ENCODE measurements at places on chromosomes 7 and 10. TPM values are rescaled to one million over a fixed set of nuclear protein-coding genes. Genes with fewer than 3 reads are reported as not detected.
A peak's percentile ranks its signal among the peaks of the same experiment; 100 is the strongest.

- H3K4me1 ChIP-seq = no peaks in the 10 kb centered on the region
- no peak overlapping the region for H3K4me3 ChIP-seq
- peaks cover 7% of the 10 kb centered on the region for H3K27me3 ChIP-seq
- no peak for DNase-seq
Measured at GRCh38 chr7:155188357-155188756, 109.3 kb upstream of the INSIG1 start.

DNA sequence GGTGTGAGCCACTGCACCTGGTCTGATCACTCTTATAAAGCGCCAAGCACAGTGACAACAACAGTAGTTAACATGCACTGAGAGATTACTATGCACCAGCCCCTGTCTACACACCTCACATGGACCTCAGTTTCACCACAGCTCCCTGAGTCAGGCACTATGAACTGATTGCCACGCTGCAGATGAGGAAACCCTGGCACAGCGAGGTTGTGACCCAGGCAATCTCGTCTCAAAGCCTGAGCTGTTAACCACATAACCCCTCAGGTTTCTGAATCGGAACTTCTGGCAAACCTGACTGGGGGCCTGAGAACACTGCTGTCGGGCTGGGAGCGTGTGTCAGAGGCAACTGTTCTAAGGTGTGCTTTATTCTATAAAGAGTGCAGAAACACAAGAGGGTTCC lies 150.8 kb downstream of the RNF216 start:
- peaks cover 12% of the 10 kb centered on the region for H3K36me3 ChIP-seq
- no peak overlapping the region for H3K4me3 ChIP-seq
- peaks cover 29% of the 10 kb centered on the region for H3K4me1 ChIP-seq

- H3K27ac ChIP-seq = peak overlapping the region; percentile 96
- H3K4me3 ChIP-seq = peak overlapping the region; percentile 83
- peaks cover 50% of the 10 kb centered on the region for H3K4me1 ChIP-seq
- DNase-seq = no peak
Measured at GRCh38 chr10:44960088-44960460, 472 bp downstream of the RASSF4 start.

DNA sequence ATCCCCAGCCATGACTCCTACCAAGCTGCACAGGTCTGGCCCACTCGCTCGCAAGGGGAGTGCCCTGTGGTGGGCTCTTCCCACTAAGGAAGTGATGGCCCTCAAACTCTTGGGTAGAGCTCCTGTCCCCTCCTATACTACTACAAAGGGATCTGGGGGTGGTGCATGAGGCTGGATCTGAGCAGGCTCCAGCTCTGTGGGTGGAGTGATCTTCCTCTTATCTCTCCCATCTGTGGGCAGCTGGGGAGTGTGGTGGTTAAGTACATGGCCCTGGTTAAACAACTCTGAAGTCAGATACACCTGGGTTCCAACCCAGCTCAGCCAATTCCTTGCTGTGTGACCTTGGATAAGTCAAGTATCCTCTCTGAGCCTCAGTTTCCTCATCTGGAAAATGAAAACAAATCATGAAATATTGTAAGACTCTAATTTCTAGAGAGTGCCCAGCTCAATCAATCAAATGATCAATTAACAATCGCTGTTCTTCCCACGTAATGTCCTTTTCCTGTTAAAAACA lies 17.4 kb downstream of the DDIT4 start:
- no peaks in the 10 kb centered on the region for H3K36me3 ChIP-seq
- no peaks in the 10 kb centered on the region for H3K4me1 ChIP-seq
- no peak for DNase-seq
- H3K4me3 ChIP-seq = no peak overlapping the region
- H3K27ac ChIP-seq = no peak overlapping the region

- no peak overlapping the region for H3K27ac ChIP-seq
- DNase-seq = no peak
- H3K27me3 ChIP-seq = no peaks in the 10 kb centered on the region
- H3K4me3 ChIP-seq = no peak overlapping the region
- no peaks in the 10 kb centered on the region for H3K36me3 ChIP-seq
Measured at GRCh38 chr10:17847585-17848296, 38.6 kb downstream of the MRC1 start.

GRCh38 chr10:61612009-61612408 lies 50.7 kb upstream of the CABCOCO1 start:
- no peak overlapping the region for H3K27ac ChIP-seq
- DNase-seq = no peak

DNA sequence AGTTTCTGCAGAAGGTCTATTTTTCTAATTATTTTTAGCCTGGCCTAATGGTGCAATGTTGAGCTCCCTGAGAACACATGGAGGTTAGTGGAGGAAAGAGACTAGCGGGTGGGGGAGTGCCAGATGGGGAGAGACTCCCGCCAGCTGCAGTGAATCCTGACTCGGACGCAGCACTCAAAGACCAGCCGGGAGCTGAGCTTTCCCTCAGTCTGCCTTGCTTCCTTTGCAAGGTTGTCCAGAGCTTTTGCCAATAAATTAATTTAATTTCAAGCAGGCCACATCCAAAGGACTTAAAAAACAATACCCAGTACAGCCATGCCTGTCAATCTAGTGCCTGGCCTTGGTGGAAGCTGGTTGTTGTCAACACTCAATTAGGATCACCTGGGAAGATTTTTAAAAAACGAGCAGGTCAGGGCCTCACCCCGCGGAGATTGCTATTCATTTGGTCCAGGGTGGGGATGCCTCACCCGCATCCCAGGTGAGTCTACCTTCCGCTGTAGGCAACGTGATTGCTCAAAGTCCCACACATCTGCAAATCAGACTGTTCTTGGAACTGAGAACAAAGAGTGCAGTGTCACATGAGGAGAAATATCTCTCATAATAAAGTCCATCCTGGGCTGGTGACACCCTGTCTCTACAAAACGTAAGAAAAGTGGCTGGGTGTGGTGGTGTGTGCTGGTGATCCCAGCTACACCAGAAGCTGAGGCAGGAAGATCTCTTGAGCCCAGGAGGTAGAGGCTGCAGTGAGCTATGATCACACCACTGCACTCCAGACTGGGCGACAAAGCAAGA lies 4.0 kb downstream of the CLRN3 start:
- H3K4me1 ChIP-seq = no peaks in the 10 kb centered on the region
- H3K36me3 ChIP-seq = no peaks in the 10 kb centered on the region
- peak overlapping the region; percentile 30 for H3K27ac ChIP-seq
- no peak overlapping the region for H3K4me3 ChIP-seq

DNA sequence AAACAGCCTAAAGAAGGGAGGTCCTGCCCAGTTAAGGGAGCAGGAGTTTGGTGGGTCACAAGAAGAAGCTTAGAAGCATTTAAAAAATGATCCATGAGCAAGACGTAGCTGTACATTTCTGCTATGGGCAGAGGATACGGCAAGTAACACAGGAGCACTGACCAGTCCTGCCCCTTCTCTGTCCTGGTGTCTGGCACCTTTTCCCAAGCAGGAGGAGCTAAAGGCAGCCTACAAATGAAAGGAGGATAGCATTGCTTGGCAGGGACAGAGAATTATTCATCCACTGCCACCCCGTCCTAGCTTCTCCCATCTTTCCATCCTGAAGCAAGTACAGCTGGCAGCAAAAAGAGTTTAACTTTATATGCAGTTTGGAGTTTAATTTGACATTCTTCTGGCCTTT lies 1077.6 kb downstream of the TYW1 start:
- H3K36me3 ChIP-seq = no peaks in the 10 kb centered on the region
- H3K4me3 ChIP-seq = no peak overlapping the region
- DNase-seq = no peak
- no peak overlapping the region for H3K27ac ChIP-seq

GRCh38 chr7:96076350-96076707 lies 245.6 kb downstream of the SLC25A13 start:
- peak overlapping the region; percentile 47 for H3K4me3 ChIP-seq
- no peaks in the 10 kb centered on the region for H3K36me3 ChIP-seq
- H3K27ac ChIP-seq = no peak overlapping the region
- DNase-seq = no peak
- H3K4me1 ChIP-seq = peaks cover 7% of the 10 kb centered on the region

- no peak overlapping the region for H3K27ac ChIP-seq
- H3K36me3 ChIP-seq = no peaks in the 10 kb centered on the region
- no peaks in the 10 kb centered on the region for H3K4me1 ChIP-seq
- H3K27me3 ChIP-seq = no peaks in the 10 kb centered on the region
- H3K4me3 ChIP-seq = no peak overlapping the region
Measured at GRCh38 chr10:80108576-80109239, 23.8 kb upstream of the PLAC9 start.

GRCh38 chr7:20364571-20365196 lies 34.0 kb downstream of the ITGB8 start:
- no peak overlapping the region for H3K4me3 ChIP-seq
- no peak overlapping the region for H3K27ac ChIP-seq
- no peaks in the 10 kb centered on the region for H3K4me1 ChIP-seq

DNA sequence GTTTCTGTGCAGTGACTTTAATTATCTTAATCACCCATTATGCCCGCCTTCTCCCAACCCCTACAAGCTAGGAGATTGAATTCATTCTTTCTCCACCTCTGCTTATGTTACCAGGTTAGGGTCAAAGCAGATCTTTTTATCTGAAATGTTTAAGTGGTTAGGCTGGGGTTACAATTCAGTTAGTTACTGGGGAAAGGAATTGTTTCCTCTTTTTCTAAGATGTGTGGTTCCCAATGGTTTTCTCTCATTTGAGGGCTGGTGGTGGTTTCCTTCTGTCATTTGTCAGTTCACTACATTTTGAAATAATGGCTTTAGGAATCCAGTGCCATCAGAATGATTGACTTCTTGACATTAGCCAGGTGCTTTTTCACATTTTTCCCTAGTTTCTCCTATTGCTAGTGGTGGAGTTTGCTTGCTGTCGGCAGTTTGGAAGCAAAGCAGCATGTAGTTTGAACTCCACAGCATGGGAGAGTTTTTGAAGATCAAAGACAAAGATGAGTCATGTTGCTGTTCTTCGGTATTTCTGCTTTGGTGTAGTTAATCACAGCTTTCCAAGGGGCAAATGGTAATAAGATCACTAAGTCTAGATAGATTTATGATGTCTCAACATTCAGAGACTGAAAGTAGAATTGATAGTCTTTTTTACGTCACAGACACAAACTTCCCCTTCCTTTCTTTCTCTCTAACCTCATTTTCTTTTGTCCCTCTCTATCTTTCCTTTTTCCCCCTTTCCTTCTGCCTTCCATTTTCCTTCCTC lies 168.2 kb downstream of the SND1 start:
- H3K4me3 ChIP-seq = no peak overlapping the region
- DNase-seq = no peak
- H3K27me3 ChIP-seq = no peaks in the 10 kb centered on the region
- no peaks in the 10 kb centered on the region for H3K36me3 ChIP-seq

DNA sequence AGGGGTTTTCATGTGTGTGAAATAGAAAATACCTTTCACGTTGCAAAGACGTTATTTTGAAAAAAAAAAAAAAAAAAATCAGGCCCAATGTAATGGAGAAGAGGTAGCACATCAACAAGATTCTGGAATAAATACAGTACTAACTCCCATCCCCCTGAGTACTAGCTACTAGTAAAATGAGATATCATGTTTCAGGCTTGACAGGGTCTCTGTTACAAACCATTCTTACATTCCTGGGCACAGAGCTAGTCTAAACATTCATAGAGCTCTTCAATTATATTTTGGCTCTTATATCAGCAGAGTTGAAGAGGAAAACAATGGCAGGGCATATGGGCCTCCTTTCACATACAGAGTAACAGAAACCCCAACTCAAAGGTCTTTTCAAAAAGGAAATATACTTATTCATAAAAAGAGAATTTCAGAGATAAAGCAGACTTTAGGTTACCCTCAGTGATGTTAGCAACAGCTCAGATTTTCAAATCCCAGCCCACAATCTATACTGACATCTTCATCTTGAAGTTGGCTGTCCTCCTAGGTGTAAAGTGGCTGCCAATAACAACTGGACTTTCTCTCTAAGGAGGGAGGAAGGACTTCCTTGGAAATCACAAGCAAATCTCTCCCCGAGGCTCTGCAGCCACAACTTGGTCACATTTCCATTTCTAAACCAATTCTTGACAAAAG lies 18.6 kb downstream of the C7orf33 start:
- H3K4me1 ChIP-seq = no peaks in the 10 kb centered on the region
- H3K27ac ChIP-seq = no peak overlapping the region
- H3K27me3 ChIP-seq = peaks cover 4% of the 10 kb centered on the region
- no peak for DNase-seq

DNA sequence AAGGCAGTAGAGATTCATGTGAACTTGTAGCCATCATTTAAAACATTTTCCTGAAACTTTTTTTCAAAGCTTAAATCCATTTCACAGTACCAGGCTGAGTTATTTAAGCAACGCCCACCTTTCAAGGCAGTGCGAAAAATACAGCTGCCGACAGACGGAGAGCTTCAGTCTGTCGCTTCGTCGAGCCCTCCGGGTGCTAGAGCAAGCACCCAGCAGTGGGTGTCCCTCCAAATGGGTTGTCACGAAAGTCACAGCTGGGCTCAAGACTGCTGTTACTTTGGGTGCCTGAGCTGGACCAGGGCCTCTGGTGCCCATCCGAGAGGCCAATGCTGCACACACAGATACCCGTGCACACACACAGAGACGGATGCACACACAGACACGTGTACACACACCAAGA lies 135.6 kb downstream of the TCERG1L start:
- H3K27me3 ChIP-seq = peaks cover 12% of the 10 kb centered on the region
- no peak overlapping the region for H3K4me3 ChIP-seq
- DNase-seq = no peak
- no peaks in the 10 kb centered on the region for H3K4me1 ChIP-seq

- DNase-seq = peak; percentile 47
- H3K27ac ChIP-seq = no peak overlapping the region
- H3K36me3 ChIP-seq = peaks cover 42% of the 10 kb centered on the region
- H3K4me3 ChIP-seq = no peak overlapping the region
- H3K4me1 ChIP-seq = no peaks in the 10 kb centered on the region
Measured at GRCh38 chr7:6164491-6164890, 107.9 kb downstream of the CYTH3 start.

The CDHR3 gene
- 1.4 TPM for total RNA-seq

The PLA2G12B gene
- total RNA-seq = 1.2 TPM

The ACADSB gene
- 27.1 TPM for total RNA-seq

The TEX47 gene
- total RNA-seq = not detected

The PAPSS2 gene
- 210 TPM for total RNA-seq

The CCDC172 gene
- total RNA-seq = not detected

The ZC3HAV1L gene
- total RNA-seq = 6.4 TPM

The AQP1 gene
- 1,132 TPM for total RNA-seq

The OR6B1 gene
- total RNA-seq = not detected

The DDX21 gene
- 56.0 TPM for total RNA-seq

The ELFN1 gene
- total RNA-seq = 4.3 TPM

The C10orf105 gene
- 0.52 TPM for total RNA-seq
